ENCODE measurements at places on chromosomes 7 and 10.
A peak's percentile ranks its signal among the peaks of the same experiment; 100 is the strongest.

DNA sequence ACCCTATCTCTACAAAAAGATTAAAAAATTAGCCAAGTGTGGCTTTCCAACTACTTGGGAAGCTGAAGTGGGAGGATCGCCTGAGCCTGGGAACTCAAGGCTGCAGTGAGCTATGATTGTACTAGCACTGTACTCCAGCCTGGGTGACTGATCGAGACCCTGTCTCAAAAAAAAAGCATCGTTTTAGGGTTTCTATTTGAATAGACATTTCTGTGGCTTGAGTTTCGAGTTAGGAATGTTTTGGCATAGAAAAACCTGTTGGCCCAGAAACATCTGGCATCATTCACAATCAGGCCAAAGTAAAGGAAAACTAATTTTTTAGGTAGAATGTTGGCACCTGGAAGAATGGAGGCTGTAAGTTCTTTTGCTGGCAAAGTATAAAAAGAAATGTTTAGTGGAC is 72.4 kb downstream of the AUTS2 start:
- DNase-seq = peak; percentile 3

DNA sequence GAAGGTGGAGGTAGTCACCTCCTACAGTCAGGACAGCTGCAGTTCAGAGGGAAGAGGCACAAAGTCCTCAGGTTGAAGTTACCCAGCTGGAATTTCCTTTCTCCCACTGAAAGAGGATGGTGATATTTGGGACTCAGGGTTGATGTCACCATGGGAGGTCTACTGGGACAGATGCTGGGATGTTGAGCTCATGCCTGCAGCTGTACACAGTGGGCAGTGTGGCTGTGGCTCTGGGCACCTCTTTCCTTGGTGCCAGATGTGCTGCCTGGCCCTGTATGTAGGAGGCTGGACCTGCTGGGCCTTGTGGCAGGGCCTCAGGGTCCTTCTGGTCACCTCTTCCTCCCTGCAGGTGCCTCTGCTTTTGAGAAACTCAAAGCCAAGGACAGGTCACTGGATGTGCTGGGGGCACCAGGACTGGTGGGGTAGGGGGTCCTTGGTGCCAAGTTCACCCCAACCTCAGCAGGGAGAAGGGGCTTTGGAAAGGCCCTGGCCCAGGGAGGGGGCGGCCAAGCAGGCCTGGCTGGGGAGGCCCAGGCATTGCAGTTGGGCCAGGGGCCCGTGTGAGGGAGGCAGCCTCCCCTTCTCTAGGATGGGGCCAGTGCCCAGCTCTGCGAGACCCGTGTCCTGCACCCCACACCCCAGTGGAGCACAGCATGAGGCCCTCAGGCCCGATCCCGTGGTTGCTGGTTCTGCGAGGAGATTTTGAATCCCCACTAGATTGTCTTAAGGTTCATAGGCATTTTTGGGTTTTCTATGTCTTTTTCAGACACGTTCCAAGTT is 103.1 kb downstream of the BMS1 start:
- no peak for DNase-seq

DNA sequence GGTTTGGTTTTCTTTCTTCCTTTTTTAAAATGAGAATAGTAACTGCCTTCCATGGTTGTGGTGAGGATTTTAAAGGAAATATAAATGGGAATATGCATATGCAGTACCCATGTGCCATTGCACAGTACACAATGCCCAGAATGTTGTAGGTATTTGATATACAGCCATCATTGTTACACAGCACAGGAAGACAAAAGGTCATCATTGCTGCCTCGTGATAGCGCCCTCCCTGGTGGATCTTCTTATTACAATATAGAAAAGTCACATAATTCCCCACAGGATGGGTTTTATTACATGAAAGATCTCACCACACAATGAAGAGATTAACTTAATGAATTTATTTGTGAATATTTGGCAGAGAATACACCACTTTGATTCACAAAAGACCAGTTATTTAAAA is 76.5 kb downstream of the PPP1R17 start:
- no peak for DNase-seq

DNA sequence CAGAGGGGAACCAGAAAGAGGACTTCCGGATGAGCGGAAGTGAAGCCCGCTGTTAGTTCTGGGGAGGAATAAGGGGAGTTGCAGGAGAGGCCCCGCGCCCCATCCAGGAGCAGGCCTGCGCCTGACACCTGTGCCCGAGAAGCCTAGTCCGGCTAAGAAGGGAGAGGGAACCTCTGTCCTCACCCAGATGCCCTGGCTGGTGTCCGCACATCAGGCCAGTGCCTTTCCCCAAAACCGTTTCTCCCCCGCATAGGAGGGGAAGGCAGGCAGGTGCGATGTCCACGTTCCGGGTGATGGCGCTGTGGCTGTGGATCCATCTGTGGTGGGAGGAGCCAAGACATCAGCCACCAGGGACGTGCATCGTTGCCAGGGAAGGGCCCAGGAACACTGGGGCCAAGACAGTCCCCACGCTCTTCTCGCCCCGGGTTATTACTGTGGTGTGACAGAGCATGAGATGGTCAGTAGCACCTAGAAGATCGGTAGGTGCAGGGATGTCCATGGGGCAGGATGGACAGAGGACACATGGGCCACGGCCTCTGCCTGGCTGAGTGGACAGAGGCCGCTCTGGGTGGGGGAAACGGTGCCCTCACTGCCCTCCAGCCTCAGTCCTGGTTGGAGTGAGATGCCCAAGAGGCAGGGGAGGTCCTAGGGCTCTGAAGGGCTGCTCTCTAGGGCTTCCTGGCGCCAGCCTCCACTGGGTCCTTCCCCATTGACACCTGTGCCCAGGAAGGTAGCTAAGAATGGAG is 262.7 kb downstream of the CELF2 start:
- DNase-seq = no peak

DNA sequence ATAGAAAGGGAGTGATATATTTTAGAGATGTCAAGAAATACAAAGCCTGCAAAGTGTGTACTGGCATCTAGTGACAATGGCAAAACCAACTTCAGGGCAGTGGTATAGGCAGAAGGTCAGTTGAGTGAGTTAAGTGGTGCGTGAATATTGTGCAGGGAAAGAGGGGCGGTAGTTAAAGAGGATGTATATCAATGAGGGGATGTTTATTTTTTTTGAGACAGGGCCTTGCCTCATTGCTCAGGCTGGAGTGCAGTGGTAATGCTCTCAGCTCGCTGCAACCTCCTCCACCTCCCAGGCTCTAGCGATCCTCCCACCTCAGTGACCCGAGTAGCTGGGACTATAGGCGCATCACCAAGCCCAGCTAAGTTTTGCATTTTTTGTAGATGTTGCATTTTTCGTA is 13.8 kb downstream of the ANLN start:
- DNase-seq = no peak

DNA sequence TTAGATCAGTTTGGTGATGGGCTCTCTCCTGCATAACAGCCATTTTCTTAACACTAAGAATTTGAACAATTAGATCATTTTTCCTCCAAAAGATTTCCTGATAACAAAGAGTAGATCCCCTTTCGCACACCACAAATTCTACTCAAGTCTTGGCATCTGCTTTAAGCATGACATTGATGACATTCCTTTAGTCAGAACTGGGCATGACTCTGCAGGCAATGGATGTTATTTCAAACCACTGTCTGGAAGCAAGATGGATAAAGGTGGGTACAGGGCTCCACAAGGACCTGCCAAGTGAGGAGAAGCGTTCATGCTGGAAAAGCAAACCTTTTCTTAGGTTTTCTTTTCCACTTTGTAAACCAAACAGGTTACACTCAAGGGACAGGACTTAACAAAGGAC is 123.5 kb downstream of the GLCCI1 start:
- peak; percentile 60 for DNase-seq

- no peak for DNase-seq
These were observed 188.0 kb downstream of the KCND2 start for GRCh38 chr7:120460949-120461348.

GRCh38 chr10:133088179-133088955 is 643 bp downstream of the ADGRA1 start:
- DNase-seq = no peak

DNA sequence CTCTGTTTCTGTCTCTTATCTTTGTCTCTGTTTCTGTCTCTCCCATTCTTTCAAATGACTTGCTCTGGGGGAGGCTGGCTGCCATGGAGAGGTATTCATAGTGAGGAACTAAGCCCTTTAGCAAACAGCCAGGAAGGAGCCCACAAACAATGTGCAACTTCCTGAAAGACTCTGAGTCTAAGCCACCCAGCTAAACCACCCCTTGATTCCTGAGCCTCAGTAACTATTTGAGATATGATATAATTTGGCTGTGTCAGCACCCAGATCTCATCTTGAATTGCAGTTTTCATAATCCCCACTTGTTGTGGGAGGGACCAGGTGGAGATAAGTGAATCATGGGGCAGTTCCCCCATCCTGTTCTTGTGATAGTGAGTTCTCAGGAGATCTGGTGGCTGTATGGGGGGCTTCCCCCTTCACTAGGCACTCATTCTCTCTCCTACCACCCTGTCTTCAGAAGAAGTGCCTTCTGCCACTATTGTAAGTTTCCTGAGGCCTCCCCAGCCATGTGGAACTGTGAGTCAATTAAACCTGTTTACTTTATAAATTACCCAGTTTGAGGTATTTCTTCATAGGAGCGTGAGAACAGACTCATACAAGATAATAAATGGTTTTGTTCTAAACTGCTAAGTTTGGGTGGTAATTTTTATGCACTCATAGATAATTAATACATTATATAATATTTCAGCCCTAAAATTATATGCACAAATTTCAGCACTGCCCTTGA is 121.2 kb upstream of the FOXP2 start:
- no peak for DNase-seq

GRCh38 chr7:143256932-143257331 is 6.3 kb upstream of the GSTK1 start:
- DNase-seq = no peak

DNA sequence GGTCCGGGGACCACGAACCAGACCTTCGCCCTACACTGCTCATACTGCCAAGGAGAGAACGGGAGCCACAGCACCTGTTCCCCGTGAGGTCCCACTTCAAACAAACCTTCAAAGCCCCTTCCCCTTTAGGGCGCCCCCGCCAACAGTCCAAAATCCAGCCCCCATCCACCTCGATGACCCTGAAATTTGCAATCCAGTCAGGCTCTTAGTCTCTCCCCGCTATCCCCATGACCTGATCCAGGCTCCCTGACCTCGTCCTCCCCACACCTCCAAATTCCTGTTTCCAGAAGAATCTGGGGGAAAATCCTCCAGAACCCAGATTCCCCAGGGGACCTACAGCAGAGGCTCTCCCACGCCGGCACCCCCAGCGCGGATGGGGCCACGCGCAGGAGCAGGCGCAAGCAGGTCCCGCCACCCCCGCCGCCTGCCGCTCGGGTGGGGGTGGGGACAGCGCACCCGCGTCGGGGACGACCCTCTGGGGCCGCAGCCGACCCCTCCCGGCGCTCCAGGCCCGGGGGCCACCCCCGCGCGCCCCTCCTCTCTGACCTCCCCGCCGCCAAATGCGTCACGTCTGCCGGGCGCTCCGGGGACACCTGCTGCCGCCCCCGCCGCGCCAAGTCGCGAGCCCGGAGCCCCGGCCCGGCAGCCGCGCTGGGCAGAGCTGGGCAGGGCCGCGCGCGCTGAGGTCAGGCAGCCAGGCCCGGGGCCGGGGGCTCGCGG is 753 bp downstream of the CAMK2B start:
- DNase-seq = no peak

- peak; percentile 63 for DNase-seq
These were observed 400.9 kb downstream of the KCNMA1 start for GRCh38 chr10:77236700-77237099.

DNA sequence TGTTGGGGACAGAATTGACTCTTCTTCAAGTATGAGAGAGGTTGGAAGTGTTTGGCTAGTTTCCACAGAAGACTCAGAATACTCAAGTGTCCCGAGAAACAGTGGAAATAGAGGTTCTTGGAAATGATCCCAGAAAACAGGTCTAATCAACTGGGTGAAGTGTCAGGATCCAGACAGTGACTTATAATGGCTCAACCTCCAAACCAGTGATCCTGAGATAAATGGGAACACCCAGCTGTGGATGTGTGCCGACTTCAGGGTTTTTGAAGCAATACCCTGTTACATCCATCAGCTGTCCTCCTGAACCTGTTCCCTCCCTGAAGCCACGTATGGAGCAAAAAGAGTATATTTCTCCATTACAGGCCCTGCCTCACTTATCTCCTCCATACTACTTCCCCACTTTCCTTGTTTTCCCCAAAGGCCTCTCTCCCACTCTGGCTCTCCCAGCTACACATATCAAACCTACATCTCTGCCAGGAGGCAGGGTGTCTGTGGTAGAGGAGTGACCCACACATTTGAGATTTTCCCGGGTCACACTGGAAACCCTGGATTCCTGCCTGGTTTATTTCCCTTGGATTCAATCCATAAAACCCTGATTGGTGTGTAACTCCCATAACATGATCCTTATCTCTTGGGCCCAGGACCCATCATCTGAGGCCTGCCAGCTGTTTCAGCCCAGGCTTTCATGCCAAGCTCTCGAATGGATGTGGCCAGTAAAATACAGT is 17.6 kb upstream of the ELOVL3 start:
- no peak for DNase-seq

- DNase-seq = no peak
These were observed 163.6 kb downstream of the GALNT11 start for GRCh38 chr7:152189061-152189460.

GRCh38 chr7:75757860-75758259 is 14.2 kb downstream of the CCL26 start:
- no peak for DNase-seq

GRCh38 chr10:95475827-95476468 is 85.2 kb downstream of the SORBS1 start:
- no peak for DNase-seq

- DNase-seq = no peak
These were observed 32.4 kb downstream of the WDR86 start for GRCh38 chr7:151377406-151377805.

GRCh38 chr7:138308136-138308535 is 151.9 kb upstream of the TRIM24 start:
- no peak for DNase-seq

DNA sequence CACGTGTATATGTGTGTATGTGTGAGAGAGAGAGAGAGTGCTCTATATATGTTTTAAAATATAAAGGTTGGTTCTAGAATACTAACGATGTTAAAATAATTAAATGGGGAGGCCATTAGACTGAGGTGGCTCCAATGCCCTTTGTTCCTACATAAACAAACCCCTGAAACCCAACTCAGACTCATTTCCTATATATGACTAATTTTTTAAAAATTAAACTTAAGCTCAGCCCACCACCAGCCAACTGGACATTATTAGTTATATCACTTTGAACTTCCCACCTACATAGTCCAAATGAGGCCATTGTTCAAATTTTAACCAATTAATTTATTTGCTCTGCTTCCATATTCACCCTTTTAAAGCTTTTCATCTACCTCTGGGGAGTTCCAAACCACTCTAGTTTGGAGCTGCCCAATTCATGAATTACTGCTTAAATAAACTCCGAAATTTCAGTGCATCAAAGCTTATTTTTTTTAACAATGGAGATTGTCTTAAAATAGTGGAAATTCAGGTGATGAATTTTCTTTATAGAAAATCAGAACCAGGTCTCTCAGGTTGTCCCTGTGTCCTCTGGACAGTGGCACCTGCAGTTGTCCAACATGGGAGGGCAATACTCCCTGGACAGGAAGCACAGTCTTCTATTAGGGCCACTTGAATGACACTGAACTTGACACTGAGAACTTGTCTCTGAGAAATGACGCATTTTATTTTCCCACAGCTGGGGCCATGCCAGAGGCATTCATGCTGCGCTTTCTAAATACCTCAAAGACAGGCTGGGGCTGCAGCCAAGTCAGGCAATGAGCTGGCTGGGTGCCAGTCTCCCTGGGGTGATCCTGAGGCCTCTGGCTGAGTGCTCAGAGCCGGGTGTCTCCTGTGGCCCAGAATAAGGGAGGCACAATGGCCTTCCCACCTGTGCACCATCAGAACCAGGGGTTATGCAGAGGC is 109.5 kb upstream of the TMEM72 start:
- peak; percentile 71 for DNase-seq
